Peyer's patch (tissue), 4 donors: ENCODE measurements at places on chromosomes 2 and 18. TPM values are rescaled to one million over a fixed set of nuclear protein-coding genes. Genes with fewer than 3 reads are reported as not detected.

The SIX3 gene
- not detected for total RNA-seq

The CDCA7 gene
- total RNA-seq, result 152 TPM

The ABCB11 gene
- total RNA-seq, result 0.18 TPM

The SCTR gene
- total RNA-seq, result not detected

DNA sequence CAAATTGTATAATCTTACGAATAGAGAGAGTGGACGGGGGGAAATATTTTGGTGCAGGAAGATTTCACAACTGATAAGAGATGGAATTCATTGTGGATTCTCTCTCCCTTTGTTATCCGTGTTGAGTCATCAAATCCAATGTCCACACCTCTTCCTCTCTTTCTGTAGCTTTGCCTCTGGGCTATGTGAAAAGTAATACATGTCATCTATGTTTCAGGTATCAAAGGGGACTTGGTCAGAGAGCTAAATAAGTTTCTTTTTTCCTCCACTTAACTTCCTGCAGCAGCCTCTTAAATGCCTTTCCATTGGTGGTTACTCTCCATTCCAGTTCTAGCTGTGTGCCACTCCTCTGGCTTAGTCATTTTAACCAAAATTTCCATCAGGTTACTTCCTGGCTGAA lies 169.3 kb upstream of the NXPH2 start:
- no peak for DNase-seq

DNA sequence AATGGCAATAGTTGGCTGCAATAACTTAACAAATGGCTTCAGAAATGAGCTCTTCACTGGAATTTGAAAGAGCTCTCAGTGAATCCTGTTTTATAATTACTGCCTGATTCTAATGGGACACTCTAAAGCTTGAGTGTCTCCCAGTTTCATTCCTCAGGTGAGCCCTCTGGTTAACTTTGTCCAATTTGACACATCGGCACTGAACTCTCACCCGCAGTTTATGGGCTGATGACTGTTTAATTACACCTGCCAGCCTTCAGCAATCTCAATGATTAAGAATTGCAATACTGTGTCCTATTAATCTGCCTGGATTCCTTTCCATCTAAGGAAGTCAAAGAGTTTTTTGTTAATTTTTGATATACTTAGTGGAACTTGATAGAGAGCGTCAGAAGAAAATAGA lies 110.7 kb upstream of the NABP1 start:
- DNase-seq, result peak; percentile 71

- peak; percentile 29 for DNase-seq
Observed at GRCh38 chr2:127110985-127111384, 4.0 kb upstream of the BIN1 start.

GRCh38 chr18:53991805-53992204 lies 232.7 kb downstream of the MBD2 start:
- no peak for DNase-seq

DNA sequence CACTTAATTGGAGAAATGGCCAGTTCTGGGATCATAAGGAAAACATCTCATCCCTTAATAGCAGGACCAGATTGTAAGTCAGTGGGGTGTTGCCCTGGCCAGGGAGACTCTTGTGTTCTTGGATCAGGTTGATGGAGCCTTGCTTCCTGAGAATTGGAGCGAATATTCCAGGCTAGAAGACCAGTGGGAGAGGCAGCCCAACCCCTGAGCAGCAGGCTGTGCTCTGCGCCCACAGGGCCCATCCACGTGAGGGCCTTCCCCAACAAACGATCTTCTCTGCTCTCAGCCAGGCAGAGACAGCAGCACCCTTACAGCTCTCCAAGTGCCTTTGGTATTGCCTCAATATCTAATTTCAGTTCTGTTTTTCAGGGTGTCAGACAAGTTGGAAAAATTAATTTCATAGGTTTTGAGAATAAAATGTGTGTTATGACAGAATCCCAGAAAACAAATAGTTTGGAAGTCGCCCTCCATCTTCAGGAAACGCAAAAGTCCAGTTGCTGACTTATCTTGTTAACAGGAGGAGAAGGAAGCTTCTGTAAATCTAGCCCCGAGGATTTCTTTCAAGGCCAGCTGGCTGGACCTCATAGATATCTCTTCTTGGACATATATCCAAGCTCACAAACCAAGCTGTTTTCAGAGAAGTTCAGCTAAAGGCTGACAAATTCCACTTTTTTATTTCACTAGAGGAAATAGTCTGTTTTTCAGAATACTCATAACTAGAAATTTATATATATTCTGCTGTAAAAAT lies 105.5 kb downstream of the COPS8 start:
- DNase-seq, result no peak

- no peak for DNase-seq
Observed at GRCh38 chr18:12309683-12310198, 1.7 kb downstream of the TUBB6 start.

GRCh38 chr2:143953451-143954030 lies 566.4 kb downstream of the ZEB2 start:
- DNase-seq, result no peak

- no peak for DNase-seq
Observed at GRCh38 chr2:33588232-33588631, 10.9 kb downstream of the FAM98A start.

DNA sequence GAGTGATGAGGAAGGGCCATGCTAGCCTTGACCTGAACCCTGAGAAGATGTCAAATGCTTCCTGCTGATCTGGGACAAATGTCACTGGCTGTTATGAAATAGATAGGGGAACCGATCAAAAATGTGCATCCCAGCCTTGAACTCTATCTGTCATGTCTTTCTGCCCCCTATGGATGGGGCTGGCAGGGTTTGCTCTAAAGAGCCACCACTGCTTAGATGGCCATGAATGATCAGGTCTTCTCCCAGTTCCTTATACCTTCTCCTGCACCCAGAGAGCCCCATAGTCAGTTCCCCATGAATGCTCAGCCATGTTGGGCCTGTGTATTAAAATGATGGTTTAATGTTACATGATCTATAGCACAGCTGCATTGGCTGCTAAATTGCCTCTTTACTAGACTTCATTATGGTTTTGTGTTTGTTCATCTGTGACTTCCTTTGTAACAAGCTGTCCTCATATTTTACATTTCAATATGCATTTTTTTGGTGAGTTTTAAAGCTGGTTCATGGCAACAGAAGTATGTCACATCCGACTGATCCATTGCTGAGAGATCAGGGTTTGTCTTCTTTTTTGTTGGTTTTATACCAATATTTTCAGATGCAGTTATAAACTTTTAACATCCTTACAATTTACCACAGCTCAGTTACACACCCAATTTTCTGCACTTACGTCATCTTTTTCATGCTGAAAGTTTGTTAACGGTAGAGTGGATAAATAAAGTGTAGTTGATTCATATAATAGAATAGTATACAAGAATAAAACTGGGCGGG lies 56.3 kb upstream of the SMAD2 start:
- no peak for DNase-seq

DNA sequence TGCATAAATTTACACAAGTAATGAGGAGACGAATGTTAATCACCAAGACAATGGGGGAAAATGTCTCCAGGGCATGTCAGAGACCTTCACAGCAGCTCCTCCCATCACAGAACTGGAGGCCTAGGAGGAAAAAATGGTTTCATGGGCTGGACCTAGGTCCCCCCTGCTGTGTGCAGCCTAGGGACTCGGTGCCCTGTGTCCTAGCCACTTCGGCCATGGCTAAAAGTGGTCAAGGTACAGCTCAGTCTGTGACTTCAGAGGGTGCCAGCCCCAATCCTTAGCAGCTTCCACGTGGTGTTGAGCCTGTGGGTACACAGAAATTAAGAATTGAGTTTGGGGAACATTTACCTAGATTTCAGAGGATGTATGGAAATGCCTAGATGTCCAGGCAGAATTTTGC lies 152.2 kb upstream of the KCNJ3 start:
- DNase-seq, result no peak

- no peak for DNase-seq
Observed at GRCh38 chr2:36125702-36126101, 229.9 kb upstream of the CRIM1 start.

GRCh38 chr2:105889046-105889445 lies 144.3 kb downstream of the NCK2 start:
- no peak for DNase-seq

DNA sequence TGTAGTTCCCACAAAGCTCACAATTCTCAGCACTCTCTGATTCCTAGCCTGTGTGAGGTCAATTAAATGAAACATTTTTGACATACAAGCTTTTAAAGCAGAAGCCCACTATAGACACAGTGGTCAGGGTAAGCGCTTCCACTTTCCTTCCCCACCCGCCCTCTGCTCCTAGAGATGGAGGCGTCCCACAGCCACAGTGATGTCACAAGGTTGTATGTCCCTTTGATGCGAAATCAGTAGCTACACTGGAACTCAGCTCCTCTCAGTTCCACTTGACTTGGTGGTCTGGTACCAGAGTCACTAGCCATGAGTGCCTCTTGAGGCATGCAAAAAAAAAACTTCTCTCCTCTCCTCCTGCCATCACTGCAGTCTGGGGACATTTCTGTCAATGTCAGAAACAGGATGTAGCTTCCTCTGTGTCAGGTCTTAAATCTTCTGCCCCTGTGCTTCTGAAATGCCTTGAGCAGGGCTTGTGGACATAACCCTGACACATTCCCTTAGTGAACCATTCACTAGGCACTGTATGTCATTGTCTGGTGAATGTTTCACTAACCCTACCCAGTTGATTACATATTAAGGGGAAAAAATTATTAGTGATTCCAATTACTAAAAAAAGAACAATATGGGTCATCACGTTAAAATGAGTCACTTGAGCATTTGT lies 7.8 kb downstream of the SULT1C4 start:
- DNase-seq, result no peak

- DNase-seq, result no peak
Observed at GRCh38 chr2:138956116-138956515, 175.9 kb upstream of the NXPH2 start.

DNA sequence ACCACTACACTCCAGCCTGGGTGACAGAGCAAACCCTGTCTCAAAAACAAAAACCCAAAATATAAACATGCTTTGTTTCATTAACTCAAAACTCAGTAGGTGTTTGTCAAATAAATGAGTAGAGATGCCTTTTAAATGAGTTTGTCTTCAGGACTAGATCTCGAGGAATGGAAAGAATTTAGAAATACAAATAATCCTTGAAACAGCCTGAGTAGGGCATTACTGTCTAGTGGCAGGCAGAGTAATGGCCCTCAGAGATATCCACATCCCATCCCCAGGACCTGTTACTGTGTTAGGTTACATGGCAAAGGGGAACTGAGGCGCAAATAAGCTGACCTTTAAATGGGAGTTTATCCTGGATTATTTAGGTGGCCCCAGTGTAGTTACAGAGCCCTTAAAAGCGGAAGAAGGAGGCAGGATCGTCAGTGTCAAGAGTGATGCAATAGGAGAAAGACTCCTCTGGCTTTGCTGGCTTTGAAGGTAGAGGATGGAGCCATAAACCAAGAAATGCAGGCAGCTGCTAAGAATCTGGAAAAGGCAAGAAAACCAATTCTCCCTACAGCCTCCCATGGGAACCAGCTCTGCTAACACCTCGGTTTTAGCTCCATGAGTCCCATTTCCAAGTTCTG lies 63.0 kb downstream of the CABLES1 start:
- DNase-seq, result no peak
